Stimulated activated CD8-positive, alpha-beta memory T cell treated with anti-CD3 and anti-CD28 coated beads, Interleukin-2, amount 100 ng/mL, for 1 hour (primary cell): ENCODE measurements at places on chromosomes 2 and 18.

- no peak for DNase-seq
These were observed 631.8 kb upstream of the ID2 start for GRCh38 chr2:8049851-8050571.

GRCh38 chr18:3972291-3972930, 482.7 kb downstream of the DLGAP1 start:
- DNase-seq: no peak

GRCh38 chr2:26932974-26933373, 37.5 kb upstream of the MAPRE3 start:
- no peak for DNase-seq

DNA sequence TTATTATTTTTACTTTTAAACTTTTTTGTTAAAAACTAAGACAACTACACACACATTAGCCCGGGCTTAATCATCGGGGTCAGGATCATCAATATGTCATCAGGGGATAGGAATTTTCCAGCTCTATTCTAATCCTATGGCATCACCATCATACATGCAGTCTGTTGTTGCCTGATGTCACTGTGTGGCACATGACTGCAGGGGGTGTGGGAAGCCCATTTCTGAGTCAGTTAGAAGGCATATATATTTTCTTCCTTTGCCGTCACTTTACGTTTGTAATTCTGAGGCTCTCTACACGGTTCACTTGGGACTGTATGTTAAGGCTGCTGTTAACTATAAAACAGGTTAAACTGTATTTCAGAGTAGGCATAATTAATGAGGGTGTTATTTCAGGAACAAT, 144.4 kb upstream of the ITGA6 start:
- DNase-seq: no peak

DNA sequence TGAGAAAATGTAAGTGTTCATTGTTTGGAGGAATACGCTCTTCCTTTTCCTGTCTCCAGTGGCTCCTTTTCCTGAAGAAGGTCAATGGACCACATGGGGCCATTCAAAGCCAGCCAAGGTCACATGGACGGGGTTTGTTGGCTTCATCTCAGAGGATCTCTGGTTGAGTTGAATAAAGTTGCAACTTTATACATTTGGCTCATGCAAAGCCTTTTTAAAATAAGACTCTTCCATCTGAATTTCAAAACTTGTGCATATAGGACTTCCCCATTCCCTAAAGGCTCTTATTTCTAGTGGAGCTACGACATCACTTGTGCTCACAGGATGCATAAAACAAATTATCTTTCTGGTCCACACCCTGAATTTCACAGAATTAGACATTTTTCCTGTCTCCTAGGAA, 235.5 kb downstream of the CMPK2 start:
- no peak for DNase-seq

GRCh38 chr2:154532763-154533162, 165.7 kb upstream of the KCNJ3 start:
- no peak for DNase-seq

DNA sequence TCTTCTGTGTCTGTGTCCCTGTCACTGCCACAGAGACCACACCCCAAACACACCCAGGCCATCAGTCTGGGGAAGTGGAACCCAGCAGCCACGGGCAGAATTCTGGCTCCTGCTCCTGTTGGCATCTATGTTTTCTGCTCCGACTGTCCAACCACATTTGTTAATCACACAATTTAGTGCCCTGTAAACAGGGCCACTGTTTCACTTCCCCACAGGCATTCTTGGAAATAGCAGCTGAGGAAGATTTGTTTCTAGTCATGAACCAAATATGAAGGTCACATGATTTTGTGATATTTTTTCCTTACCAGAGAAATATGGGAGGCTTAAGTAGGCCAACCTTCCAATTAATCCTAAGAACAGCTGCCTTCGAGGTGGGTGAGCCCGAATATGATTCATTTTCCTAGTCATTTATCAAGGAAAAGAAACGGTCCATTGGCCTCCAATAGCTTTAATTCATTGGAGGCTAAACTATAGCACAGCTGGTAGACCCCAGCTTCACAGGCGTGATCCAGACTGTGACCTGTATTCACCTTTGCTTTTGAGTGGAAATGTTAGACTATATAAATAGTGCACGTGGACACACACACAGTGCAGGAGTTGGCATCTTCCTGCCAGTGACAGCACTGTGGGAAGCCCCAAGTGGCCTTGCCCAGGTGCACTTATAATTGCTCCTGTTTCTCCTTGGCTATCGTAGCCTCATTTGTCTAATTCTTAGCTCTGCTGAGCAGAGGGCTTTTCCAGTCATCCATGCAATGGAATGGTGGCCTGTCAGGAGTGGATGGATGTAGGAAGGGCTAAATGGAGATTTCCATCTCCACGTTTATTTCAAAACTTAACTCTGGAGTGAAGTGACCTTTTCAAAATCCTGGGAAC, 267.9 kb downstream of the LPIN1 start:
- no peak for DNase-seq

DNA sequence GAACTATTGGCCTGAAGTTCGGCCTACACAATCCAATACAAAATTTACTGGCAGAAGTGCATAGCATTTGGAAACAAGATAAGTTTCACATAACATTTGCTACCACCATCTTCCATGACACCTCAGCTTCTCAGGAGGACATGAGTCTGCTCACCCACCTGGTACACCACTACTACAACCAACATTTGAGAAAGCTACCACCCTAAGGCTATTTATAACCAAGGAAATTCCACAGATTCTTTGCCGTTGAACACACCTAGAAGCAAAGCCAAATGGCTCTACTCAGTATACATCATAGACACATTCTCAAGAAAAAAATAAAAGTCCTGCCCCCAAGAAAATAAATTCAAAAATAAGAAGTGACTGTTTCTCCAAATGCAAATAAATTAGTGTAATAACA, 145.3 kb downstream of the SPAG16 start:
- DNase-seq: no peak

- DNase-seq: no peak
These were observed 62.7 kb upstream of the DOCK10 start for GRCh38 chr2:225104971-225105370.
